ENCODE measurements at places on chromosomes 7 and 10.
A peak's percentile ranks its signal among the peaks of the same experiment; 100 is the strongest.

GRCh38 chr7:42673951-42674350 is 237.9 kb downstream of the C7orf25 start:
- DNase-seq: no peak

- DNase-seq: no peak
Measured at GRCh38 chr10:44516891-44517290, 132.0 kb upstream of the CXCL12 start.

- DNase-seq: peak; percentile 99
Measured at GRCh38 chr10:102432162-102432950, at the start of gene CUEDC2. TSS of gene CUEDC2 (minus strand) at chr10:102432574. CDS start at chr10:102425188, 7,386 bp downstream.

DNA sequence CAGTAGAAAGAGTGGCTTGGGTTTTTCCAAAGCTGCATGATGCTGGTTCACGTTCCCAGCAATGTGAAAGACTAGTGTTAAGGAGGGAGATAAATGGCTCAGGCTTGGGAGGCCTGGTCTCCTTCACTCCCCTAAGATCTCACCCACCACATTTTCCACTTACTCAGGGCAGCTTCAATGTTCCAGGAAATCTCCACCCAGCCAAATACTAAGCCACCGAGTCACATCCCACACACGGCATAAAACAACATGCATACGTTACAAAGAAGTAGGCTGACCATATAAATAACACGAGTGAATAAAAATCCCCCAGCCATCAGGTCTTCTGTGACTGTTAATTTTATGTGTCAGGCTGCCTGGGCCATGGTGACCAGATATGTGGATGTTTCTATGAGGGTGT is 303.5 kb downstream of the SFMBT2 start:
- DNase-seq: peak; percentile 12

DNA sequence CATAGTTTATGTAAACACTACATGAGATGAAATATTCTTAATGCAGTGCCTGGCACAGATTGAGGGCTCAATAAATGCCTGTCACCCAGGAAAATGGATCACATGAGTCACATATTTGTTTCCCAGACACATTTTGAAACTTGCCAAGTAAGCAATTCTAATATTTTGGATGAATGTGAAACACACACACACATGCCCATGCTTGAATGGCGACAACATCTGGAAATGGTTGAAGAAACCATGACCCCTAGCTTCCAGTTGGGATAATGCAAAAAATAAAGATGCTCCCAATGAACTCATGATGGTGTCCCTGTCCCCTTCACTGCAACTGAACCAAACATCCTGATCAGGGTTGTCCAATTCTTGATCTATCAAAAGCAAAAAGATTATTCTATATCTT is 797.3 kb downstream of the XPNPEP1 start:
- no peak for DNase-seq

DNA sequence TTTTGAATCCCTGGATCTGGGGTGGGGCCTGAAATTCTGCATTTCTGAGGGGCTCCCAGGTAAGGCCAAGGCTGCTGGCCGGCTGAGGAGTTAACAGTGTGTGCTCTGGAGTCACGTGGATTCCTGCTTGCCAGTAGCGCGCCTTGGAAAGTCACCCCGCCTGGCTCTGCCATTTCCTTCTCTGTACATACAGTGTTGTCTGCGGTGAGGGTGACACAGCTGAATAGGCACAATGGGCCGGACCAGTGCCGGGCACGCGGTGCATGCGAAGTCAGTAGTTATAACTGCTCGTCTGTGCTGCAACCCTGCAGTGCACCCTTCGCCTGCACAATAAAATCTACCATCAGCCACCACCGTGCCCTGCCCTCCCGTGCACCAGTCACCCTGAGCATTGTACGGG is 68.0 kb upstream of the EEPD1 start:
- DNase-seq: no peak

DNA sequence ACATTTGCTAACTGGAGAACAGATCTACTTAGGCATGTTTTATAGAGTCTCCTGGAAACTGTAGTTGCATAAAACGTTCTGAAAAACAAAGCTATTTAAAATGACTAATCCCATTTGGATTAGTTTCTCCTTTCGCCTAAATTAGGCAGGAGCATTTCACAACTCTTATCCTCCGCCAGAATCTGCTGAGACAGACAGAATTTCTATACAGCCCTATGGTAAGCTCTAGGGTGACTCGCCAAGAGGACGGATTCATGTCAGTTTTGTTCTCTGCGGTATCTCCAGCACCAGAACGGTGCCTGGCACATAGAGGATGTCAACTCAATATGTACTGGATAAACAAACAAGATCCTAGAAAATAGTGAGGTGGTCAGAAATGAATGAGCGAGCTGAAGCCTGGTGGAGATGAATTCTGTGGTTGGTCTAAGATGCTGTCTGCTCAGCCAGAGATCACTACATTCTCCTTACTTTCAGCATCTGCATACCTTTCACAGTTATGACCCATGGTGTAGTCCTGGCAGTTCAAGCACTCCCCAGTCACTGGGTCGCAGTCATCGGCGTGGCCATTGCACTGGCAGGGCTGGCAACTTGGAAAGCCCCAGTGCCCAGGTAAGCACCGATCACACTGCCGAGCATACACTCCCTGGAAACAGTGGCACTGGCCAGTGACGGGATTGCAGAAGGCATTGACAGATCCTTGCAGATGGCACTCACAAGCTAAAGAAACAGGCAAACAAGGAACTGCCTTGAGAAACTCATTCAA is 44.0 kb downstream of the LAMB1 start:
- no peak for DNase-seq

- no peak for DNase-seq
Measured at GRCh38 chr10:116233230-116233629, 39.8 kb downstream of the GFRA1 start.

- no peak for DNase-seq
Measured at GRCh38 chr10:10758306-10758705, 259.4 kb upstream of the CELF2 start.

DNA sequence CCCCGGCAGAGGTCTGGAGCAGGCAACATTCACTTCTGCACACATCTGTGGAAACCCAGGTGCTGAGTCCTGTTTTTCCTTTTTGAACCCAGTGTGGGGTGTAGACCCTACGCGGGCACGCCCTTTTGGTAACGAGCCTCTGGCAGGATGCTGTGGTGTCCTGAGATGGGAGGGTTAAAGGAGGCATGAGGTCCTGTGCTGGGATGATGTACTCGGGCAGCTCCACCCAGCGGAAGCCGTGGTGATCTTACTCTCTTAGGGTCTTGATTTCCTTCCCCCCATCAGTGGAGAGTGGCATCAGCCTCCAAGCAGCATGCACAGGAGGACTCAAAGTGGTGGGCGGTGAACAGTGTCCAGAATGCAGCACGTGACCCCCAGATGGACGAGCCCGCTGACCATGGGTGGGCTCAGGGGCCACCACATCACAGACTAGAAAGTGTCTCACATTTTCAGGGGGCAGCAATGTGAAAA is 148.6 kb downstream of the DNAJB6 start:
- DNase-seq: no peak

DNA sequence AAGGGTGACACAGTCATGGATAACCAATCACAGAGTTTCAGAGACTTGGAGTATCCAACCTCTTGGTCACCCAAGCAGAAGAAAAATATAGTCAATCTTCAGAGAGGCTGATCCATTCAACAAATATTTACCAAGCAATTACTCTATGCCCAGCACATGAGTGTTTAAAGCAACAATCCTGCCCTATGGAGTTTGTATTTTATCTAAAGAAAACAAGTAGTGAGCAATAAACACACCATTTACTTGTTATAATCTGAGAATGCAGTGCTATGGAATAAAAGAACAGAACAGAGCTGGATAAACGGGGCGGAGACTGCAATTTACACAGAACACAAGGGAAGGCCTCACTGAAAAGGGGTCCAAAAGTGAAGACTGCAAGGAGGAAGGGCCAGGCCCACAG is 63.8 kb downstream of the GRB10 start:
- no peak for DNase-seq

DNA sequence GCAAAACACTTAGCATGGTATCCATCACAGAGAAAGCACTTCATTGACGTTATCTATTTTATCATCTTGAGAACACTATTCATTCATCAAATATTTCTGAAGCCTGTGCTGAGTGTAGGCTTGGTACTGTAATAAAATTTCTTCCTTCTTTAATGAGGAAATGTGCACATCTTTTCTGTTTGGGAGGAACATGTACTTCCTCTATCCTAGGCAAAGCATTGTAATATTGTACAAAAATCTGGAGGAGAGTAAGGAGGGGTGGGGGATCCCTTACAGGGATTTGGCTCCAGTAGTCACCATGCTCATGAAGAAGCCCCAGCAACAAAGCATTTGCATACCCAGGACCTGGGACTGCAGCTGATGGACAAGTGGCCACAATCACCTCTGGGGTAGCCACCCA is 39.9 kb upstream of the SORCS3 start:
- no peak for DNase-seq

- no peak for DNase-seq
Measured at GRCh38 chr10:86188796-86189558, 177.6 kb downstream of the GRID1 start.

GRCh38 chr7:159191236-159191635 is 46.6 kb upstream of the VIPR2 start:
- DNase-seq: no peak

DNA sequence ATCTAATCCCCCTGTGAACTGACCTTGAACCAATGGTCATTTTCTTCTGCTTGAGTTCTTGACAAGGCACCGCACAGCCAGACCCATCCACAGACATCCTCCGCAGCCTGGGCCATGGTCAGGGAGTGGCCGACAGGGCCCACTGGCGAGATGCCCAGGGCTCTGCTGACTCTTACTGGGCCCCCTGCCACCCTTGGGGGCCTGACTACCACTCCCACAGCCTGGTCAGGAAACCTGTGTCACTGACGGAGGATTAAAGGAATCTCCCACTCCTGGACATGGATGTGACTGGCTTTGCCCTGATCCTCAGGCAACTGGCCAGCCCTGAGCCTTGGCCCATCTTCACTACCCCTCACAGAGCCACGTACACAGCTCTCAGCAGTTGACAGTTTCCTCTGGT is 50.4 kb upstream of the ENO4 start:
- DNase-seq: no peak

Data from activated CD4-positive, alpha-beta T cell treated with anti-CD3 and anti-CD28 coated beads, Interleukin-2, amount 50 U/mL, for 48 hours (primary cell).